ENCODE measurements at places on chromosomes 11 and 22.

- DNase-seq, result no peak
Measured at GRCh38 chr11:36449561-36450096, 60.4 kb downstream of the TRAF6 start.

- no peak for DNase-seq
Measured at GRCh38 chr11:7905961-7906429, 25.1 kb downstream of the OR10A6 start.

DNA sequence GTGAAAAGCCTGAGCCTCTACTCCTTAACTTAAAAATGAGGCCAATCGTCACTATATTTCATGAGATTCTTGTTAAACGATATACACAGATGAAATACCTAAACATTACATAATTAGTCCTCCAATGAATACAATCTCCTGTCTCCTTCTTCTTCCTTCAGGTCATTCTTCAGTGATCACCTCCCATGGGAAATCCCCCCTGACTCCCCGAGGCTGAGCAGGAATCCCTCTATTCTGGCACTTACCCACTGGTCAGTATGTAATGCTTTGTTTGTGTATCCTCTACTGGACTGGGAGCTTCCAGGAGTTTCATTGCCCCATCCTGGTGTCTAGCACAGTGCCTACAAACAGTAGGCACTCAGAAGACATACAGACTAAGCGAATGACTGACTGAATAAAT lies 52.3 kb downstream of the RAB38 start:
- no peak for DNase-seq

DNA sequence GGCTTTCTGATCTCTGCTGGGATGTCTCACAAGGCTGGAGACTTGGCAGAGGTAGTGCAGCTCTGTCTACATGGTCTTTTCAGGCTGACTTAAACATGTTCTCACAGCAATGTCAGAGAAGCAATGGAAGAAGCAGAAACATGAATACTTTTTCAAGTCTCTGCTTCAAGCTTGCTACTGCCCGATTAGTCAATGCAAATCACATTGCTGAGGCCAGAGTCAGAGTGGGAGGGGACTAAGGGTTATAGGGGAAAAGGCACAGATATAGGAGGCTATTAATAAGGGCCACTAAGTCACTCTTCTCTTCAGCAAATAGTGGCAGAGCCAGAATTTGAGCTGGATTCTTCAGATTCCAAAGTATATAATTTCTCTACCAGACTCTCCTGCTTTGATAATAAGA lies 390.5 kb downstream of the TMEM135 start:
- no peak for DNase-seq

DNA sequence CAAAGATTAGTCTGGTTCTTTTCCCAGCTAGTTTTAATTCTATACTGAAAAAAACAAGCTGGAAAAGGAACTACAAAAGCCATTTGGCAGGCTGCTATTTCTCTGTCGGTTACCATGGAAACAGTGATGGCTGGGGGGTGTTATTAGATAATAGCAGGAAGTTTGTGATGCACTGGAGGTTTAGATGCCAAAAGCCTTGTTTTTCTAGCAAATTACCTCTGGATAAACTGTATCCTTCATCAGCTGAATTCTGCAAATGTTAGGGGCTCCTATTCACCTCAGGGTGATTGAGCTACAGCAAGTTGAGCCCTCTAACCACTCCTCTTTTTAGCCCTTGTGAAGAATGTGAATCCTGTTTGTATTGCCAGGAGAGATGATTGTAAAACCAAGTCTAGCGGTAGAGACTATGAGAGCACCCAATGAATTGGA lies 25.2 kb downstream of the ALKBH3 start:
- no peak for DNase-seq

DNA sequence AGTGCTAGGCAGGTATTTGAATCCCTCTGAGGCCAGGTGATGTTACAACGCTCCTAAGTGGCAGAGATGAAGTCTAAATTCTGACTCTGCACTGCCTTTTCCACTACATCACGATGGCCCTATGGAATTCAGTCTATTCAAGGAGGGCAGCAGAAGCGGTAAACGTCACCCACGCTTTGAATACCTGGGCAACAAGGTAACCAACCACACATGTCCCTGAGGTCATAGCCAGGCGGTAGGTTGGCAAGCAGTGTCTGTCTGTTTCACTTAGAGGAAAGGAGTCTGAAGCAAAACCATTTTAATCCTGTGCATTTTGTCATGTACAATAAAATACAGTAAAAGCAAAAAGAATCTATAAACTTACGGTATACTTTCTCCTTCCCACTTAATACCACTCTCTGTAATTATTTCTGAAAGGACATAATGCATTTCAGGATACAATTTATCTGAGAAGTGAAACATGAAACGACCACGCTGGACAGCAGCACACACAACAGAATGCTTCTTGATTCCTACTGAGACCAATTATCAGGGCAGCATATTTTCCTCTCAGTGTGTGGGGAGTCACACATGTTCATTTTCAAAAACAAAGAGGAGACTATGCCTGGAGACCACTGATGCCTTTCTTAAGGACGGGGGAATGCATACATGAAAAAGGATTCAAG lies 51.3 kb downstream of the PRDM10 start:
- DNase-seq, result no peak

DNA sequence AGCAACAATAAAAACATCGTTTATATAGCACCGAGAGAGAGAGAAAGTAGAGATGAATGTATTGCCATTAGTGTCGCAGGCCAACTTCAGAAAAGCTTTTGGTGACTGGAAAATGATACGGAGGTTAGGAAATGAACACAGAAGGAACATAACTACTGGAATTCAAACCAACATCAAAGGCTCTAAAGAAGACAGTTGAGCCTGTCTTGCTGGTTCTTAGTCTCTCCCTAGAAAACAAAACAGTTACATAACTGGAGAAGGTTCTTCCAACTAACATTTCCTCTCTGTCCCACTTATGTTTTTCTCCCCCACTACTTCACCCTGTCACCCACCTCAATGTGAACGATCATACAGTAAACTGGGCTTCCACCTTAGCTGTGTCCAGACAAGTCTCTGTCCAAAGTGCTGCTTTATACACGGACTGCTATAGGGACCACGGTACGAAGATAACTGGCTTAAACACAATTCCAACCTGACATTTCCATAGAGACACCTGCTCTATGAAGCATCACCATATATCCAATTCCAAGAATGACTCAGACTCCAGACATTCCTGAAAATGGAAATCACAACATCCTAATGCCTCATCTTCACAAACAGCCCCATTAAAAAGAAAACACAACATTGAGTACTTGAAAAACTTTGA lies 85.2 kb upstream of the ARHGAP32 start:
- no peak for DNase-seq

DNA sequence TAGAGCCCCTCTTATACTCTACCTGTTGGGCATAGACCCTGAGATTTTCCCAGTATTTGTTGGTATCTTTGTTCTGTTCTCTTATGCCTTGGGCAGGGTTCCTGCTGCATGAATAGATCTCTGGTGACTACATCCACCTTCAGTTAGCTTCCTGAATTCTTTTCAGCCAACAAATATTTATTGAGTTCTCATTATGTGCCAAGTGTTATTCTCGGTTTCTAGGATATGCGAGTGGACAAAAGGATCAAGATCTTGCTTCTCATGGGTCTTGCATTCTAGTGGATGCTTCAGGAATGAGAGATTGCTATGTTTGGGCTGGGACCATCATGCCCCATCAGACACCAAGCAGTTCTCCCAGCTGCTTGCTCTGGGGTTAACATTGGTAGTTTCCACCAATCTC lies 340.0 kb downstream of the METTL15 start:
- DNase-seq, result no peak

DNA sequence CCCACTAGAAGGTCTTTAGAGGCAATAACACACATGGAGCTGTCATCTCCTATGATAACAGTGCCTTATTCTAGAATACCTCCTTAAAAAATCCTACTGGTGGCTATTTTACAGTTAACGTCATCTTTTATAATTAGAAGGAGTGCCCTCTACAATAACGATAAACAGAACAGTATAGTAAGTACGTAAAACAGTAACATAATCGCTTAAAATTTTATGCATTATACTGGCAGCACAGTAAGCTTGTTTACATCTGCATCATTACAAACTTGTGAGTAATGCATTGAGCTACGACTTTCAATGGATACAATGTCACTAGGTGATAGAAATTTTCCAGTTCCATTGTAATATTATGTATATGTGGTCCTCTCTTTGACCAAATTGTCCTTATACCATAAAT lies 24.3 kb upstream of the OR8D2 start:
- no peak for DNase-seq

DNA sequence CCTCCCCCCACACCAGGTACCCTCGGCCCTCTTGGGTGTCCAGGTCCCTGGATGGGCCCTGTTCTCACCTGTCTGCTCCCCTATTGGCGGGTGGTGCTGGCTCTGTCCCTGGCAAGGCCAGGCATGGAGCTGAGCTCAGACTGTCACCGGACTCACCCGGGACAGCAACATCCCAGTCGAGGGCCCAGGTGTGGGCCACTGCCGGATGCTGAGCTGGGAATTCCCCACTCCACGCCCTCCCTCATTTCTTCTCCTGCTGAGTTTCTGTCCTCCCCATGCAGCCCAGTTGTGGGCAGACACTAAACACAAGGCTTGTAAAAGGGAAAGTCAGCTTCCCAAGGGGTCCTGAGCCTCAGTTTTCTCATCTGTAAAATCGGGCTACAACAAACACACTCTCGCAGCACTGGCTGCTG lies 2.0 kb upstream of the AP5B1 start:
- DNase-seq, result no peak

- no peak for DNase-seq
Measured at GRCh38 chr11:14669958-14670357, 26.4 kb downstream of the PDE3B start.

- no peak for DNase-seq
Measured at GRCh38 chr11:100031973-100032372, 655.1 kb upstream of the ARHGAP42 start.

DNA sequence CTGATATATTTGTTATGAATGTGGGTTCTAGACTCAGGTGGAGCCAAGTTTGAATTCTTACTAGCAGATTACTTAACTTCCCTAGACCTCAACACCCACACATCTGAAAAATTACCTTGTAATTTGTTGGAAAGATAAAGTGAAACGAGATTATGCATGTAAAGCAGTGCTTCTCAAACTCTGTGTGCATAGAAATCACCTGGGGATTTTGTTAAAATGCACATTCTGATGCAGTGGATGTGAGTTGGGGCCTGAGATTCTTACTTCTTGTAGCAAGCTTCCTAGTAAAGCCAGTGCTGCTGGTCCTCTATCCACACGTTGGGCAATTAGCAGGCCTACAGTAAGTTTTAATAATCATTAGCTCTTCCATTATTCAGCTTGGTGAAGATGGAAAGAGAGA lies 15.1 kb upstream of the CEP295 start:
- DNase-seq, result no peak

DNA sequence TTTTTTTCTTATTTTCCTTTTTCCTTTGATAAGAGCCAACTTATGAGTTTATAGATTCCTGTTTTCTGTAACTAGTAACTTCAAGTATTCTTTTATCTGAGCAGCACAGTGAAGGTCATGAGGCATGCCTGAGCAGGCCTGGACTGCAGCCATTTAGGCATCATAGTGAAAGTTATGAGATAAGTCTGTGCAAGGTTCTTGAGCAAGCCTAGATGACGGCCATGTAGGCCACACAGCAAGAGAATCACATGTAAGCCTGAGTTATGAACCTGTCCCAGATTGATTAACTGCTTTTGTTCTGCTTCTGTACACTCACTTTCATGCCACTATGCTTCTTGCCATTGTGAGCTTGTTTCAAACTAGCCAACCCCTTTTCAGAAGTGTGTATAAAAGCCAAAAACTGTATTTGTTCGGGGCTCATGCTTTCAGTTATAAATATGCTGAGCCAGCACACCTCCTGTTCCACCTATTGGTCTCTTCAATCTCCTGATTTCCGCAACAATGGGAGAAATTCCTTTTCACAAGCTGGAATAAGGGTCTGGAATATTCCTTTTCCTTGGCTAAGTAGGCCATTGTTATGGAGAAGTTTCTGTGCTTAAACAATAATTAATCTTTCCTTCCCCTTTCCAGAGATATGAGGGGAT lies 745.7 kb downstream of the FAM181B start:
- no peak for DNase-seq

DNA sequence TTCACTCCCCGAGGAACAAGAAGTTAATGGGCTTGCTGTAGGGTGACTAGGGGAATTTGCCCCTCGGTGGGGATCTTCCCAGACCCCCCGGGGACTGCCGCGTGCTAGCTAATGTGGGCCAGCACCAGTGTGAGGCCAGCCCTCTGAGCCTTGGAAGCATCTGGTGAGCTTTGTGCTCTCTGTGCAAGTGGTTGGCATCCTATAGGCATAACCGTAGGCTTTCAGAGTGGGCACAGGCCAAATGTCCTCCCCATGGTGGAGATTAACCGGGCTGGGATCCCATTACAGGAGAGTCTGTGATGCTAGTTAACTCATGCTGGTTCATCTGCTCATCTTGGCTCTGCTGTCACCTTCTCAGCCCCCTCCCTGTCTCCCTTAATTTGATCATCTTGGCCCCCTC lies 125.7 kb downstream of the TRIM29 start:
- DNase-seq, result no peak

GRCh38 chr11:116603728-116604323 lies 169.0 kb downstream of the BUD13 start:
- DNase-seq, result no peak

- no peak for DNase-seq
Measured at GRCh38 chr11:131592734-131593133, 222.3 kb downstream of the NTM start.

DNA sequence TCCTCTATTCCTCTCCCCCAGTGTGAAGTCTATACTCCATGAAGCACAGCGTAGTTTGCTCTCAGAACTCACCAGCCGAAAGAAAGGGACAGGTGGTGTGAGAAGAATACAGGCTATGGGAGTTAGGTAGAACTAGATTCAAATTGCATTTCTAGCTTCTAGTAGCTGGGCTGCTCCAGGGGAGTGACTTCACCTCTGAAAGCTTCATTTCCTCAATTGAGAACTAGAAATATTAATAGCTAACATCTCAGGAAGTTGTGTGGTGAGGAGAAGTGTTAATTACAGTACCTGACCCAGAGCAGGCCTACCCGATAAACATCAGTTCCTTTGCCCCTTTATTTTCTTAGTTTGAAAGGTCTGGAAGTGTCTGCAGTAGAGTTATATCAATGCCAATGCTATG lies 484.7 kb upstream of the TENM4 start:
- no peak for DNase-seq

GRCh38 chr11:708511-708910 lies 2.5 kb downstream of the EPS8L2 start:
- no peak for DNase-seq
